ENCODE measurements at places on chromosomes 11 and 22.
A peak's percentile ranks its signal among the peaks of the same experiment; 100 is the strongest.

DNA sequence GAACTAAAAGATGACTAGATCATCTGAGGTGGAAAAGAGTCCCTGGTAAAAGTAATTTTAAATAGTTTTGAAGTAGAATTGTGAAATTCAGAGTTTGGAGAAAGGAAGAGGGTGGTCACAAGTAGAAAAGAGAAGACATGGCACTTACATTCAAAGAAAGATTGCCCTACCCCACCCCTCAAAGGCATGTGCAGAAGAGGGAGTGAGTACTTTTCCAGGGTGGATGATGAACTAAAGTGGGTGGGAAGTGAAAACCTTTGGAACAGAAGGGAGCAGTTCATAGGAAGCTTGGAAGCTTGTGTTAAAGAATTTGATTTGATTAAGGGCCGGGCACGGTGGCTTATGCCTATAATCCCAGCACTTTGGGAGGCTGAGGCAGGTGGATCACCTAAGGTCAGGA lies 23.6 kb downstream of the SREBF2 start:
- no peak for DNase-seq

- DNase-seq = no peak
Measured at GRCh38 chr11:2256293-2256913, 14.0 kb downstream of the ASCL2 start.

- DNase-seq = no peak
Measured at GRCh38 chr22:28864878-28865596, 18.3 kb upstream of the ZNRF3 start.

DNA sequence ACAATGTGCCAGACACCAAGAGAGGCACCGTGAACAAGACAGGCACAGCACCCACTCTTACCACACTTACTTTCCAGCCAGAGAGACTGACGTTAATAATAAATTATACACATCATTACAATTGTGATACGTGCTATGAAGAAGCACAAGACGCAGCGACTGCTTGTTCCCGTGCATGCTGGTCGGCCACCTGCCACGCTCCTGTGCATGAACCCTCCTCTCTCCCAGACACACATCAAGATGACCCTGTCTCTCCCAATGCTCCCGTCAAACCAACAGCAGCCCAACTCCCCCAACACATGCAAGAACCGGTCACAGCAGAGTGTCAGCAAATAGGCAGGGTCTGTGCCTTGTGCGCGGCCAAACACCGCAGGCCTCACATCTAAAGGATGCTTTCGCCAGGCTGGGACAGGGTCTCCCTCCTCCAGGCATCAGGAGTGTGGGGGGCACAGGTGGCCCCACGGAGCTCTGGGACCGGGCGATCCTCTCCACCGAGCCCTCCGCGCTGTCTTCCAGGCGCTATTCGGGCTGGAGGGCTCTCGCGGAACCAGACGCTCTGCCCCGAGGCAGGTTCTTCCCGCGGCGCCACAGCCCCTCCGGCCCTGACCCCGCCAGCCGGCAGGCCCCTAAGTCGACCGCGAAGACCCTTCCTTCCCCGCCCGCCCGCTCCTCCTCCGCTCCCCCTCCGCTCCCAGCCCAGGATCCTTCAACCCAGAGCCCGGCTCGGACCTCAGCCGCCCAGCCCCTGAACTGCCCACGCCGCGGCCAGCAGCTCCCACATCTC lies 533 bp downstream of the SERGEF start:
- DNase-seq = no peak

- no peak for DNase-seq
Measured at GRCh38 chr11:12968101-12968500, 41.0 kb upstream of the RASSF10 start.

DNA sequence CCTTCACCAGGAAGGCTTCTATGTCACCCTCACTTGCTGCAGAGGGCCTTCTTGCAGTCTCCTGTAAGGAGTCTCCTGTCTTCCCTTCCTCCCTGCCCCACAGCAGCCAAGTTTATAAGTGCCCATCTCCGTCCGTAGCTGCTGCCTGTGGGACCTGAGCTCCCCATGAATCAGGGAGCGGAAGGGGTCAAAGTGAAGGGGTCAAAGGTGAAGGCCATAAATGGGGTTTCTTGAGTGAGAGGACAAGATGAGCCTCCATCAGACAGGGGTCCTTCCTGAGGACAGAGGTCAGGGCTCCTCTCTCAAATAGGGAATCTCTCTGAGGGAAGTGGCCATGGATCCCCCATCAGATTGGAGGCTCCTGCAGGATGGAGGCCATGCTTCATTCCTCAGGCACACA lies 44.4 kb downstream of the ARRB1 start:
- no peak for DNase-seq

DNA sequence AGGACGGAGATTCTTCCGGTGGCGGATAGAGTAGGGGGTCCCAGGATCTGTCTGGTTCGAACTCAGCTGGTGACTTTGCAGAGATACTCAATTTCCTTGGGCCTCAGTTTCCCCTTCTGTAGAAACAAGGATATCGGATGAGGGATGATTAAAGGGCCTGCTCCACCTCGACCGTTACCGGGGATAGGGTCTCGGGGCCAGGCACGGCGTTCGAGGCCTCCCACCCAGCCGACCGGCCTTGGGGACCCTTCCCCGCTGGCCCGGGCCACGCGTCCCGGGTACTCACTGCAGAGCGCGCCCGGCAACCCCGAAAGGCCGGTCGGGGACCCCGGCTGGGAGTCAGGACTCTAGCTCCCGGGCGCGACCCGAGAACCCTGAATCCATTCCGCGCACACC lies 321 bp downstream of the RHBDD3 start:
- DNase-seq = no peak

DNA sequence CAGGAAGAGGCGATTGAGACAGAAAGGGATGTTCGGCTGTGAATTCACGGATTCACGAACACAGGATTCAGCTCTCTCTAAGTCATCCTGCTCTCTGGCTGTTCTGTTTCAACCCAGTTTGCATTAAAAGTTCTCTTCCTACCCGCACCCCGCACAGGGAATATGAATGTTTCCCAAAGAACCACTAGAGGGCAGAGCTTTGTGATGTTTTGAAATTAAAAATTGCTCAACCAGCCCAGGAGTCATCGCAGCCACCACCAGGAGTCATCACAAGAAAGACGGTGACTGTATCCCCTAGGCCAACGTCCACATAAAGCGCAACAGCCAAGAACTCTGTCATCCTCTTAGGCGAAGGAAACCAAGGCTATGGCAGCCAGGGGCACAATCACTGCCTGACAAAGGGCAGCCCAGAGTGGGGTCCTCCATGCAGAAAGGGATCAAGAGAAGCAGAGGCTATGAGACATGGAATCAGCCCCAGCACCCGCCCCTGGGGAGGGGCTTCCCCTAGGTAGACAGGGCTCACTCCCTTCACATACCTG lies 122.4 kb downstream of the WT1 start:
- DNase-seq = peak; percentile 79

DNA sequence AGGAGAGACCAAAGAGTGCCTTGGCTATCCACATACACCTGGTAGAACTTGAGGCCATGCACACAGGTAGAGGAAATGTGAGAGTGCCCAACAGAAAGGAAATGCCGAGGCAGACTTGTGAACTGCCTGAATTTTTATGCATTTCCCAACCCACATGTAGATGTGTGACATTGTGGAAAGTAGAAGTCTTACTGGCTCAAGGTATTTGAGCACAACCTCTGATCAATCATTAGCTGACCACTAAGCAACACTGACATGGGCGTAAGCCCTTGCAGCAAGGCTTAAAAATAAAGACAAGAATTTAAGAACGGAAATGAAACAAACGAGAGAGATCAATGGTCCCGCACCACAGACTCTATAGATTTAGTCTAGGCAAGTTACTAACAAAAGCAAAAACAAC lies 62.6 kb downstream of the POLD3 start:
- DNase-seq = no peak

DNA sequence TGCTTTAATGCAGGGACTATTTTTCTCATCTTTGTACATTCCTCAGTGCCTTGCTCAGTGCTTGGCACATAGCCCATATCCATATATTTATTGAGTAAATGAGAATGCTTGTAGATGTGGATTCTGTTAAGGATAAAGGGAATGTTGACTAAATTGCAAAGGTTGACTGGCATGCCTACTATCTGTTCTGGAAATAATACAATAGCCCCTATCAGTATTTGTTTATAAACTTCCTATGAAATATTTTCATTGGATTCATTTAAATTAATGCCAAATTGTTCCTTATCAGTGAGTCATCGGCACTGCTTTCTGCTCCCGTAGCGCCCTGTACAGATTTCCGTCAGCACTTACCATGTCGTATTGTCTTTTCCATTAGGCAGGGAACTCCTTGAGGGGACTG lies 8.0 kb downstream of the RNF121 start:
- peak; percentile 25 for DNase-seq

- no peak for DNase-seq
Measured at GRCh38 chr11:70799386-70799785, 401.1 kb downstream of the CTTN start.

DNA sequence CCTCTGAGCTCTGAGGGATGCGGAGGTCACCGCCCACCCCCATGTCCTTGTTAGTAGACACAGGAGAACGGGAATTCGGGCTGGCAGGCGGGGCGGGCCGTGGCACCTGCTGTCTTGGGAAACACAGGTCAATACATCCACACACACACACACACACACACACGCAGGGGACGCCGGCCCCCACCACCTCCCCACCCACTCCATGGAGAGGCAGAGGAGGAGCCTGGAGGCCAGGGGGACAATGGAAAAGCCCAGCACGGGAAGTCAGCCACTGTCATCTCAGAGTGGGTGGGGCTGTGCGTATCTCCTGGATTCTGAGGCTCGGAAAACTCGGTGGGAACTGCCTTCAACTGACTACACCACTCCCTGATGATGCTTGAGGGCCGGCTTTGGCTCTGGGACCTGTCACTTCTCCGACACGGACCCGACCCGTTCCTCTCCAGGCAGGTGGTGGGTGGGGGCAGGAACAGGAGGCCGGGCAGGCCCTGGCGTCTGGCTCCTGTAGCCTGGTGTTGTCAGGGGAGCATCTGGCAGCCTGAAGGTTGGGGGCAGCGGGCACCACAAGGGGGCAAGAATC lies 18.5 kb upstream of the TMEM184B start:
- no peak for DNase-seq

DNA sequence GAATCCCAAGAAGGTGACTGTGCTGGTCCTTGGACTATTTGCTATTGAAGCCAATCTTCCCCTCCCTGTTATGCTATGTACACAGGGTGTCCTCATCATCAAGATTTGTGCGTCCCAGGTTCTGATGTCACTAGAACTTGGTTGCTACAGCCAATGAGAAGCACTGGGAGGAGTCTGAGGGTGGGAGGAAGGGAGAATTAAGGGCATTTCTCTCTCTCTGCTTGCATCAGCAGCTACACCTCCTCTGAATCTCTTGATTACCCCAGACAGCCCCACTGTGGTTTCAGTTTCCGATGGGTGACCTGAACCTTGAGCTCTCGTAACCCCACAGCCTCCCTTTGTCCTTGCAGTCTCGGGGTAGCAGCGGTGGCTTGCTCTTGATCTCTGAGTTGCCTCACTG lies 212.4 kb upstream of the SESN3 start:
- DNase-seq = no peak

DNA sequence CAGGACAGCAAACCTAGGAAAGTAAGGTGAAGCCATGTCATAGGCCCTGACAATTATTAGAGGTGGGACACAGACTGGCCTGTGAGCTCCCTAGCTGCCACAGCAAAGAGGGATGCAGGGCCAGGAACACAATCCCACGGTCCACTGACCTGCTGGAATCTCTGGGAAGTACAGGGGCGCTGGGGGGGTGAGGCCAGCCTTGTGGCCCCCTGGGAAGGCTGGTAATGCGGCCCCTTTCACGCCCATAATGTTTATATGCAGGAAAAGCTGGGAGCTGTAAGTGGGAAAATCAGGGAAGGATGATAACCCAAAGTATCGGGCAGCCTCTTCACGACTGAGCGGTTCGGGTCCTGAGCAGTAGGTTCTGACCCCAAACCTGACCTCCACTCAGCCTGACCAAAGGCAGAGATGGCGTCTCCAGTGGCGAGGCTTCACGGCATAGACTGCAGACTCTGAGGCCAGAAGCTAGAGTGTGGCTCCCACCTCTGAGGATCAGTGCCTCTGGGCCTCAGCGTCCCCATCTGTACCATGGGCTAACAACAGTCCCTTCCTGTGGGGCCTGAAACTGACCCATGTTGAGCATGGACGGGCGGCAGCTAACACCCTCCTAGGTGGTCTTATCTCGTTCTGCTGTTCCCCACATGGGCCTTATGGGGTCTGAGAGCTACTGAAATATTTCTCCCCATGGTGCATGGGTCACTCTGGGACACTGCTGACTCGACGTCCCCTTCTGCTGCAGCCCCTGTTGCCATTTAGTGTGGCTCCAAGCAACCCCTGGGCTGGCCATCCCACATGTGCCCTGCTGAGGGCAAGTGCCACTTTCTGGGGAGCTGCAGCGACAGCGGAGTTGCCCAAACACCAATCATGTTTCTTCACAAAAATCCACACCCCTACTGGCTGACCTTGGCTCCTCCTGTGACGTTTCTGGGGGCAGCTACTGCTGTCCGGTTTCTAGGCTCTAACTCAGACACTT lies 101.8 kb downstream of the PHF21B start:
- no peak for DNase-seq

GRCh38 chr11:87628026-87628580 lies 547.1 kb downstream of the RAB38 start:
- DNase-seq = no peak

DNA sequence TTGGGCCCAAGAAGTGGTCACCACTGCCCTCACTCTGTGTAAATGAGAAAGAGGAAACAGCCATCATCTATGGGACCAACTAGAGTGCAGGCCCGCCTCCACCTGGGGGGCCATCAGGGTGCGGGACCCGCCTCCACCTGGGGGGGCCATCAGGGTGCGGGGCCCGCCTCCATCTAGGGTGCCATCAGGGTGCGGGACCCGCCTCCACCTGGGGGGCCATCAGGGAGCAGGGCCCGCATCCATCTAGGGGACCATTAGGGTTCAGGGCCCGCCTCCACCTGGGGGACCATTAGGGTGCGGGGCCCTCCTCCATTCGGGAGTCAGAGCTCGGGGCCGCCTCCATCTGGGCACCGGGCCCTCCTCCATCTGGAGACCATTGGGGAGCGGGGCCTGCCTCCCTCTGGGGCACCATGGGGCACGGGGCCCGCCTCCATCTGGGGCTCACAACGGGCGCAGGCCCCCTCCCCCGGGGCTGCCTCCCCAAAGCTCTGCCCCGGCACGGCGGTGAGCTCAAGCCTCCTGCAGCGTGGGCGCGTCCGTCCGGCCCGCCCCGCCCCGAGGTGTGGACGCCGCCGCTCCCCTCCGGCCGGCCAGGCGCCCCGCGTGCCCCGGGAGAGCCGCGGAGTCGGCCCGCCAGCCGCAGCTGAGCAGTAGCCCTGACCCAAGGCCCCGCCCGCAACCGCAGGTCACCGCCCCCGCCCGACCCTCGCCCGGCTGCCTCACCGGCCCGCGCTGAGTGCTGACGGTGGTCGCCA lies 512 bp downstream of the TOLLIP start:
- DNase-seq = no peak

GRCh38 chr11:35602160-35602793 lies 16.0 kb upstream of the FJX1 start:
- DNase-seq = no peak

GRCh38 chr11:20754933-20755332 lies 85.5 kb downstream of the NELL1 start:
- DNase-seq = no peak

Measured in HS-5 (cell line).